ENCODE measurements at places on chromosomes 4 and X.
A peak's percentile ranks its signal among the peaks of the same experiment; 100 is the strongest.

DNA sequence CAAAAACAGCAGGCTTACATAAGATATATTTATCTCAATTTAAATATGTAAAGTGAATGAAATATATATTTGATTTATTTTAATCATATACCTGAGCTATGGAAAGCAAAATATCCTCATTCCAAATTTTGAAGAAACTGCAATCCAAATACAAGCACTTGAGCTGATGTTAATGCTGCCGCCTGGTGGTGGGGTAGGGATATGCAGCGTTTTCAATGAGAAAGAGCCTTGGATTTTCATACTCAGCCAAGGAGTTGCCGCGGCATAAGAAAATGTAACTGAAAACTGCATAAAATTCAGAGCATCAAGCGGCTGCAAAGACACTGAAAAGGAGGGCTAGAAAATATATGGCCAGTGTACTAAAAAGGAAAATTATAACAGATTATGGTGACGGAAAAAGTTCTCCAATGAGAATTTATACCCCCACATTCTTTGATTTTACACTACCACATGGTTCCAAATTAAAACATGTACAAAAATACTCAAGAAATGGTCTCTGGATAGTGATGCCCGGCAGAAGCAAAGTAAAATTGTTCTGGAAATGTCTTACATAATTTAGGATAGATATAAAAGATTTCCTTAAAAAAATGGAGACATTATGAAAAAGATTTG, 660.3 kb upstream of the PITX2 start:
- peak; percentile 58 for DNase-seq

DNA sequence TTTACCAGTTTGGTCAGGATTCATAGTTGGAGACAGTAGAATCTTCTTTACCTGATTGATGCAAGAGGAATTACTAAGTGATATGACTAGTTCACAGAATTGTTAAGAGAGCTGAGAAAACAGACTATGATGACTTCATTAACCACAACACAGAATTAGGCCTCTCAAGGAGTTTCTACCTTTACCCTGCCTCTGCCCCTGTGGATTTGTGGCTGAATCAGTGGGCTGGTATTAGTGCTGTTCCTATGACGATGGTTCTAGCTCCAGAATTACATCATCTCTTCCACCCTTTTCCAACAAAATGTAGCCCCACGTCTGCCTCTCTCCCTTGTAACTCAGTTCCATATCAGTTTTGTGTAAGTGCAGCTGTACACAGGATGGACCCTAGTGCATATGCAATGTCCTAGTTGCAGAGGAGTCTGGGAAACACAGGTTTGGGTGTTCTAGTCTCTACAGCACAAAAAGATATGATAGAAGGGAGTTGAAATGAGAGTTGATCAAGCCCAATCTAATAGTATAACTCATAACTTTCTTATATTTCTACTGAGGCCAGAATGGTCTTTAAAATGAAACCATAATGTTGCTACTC, 99.3 kb downstream of the ANXA5 start:
- DNase-seq, result no peak

GRCh38 chr4:17273047-17273446, 238.8 kb downstream of the QDPR start:
- no peak for DNase-seq

DNA sequence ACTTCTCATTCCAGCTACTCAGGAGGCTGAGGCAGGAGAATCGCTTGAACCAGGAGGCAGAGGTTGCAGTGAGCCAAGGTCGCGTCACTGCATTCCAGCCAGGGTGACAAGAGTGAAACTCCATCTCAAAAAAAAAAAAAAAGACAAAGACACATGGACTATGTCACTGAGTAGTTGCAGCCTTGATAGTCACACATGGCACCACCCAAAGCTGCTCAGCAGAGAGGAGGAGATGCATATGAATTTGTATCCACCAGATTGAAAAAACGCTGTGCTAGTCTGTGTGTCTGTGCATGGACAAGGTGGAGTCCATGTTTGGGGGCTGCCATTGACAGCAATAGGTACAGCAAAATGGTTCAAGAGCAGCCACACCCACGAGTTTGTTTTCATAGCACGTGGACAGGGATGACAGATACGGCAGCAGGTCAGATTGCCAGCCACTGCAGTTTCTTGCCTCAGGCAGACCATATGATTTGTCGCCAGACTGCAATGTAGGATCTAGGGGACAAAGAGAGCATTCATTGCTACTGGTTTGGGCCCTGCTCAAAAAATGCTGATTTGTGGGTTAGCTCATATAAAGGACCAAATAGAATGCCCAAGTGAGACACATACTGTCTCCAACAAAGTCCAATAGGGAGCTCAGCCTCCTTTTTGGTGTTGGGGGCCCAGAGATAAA, 89.9 kb downstream of the CEP135 start:
- no peak for DNase-seq

DNA sequence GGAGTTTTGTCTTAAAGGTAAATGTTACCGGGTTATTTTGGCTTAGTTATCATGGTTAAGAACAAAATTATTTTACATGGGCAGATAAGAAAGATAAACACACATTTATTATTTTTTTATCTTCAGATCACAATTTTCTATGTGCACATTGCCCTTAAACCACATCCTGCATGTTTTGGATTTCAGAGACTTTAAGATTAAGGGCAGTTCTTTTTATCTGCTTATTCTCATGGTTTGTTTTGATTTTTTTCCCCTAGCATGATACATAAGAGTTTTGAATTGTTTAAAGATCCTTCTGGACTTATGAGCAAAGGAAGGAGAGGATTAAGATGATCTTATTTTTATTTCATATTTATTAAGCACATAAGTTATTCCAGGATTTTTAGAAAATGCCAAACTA, 190.1 kb upstream of the BMP3 start:
- no peak for DNase-seq

GRCh38 chr4:30117433-30117832, 602.7 kb upstream of the PCDH7 start:
- DNase-seq, result no peak

GRCh38 chrX:123590842-123591486, 141.9 kb downstream of the THOC2 start:
- DNase-seq, result no peak

GRCh38 chrX:30060718-30061117, 154.6 kb upstream of the MAGEB2 start:
- DNase-seq, result no peak

All from KG1 (cell line).